ENCODE measurements at places on chromosomes 3 and 15.
A peak's percentile ranks its signal among the peaks of the same experiment; 100 is the strongest.

DNA sequence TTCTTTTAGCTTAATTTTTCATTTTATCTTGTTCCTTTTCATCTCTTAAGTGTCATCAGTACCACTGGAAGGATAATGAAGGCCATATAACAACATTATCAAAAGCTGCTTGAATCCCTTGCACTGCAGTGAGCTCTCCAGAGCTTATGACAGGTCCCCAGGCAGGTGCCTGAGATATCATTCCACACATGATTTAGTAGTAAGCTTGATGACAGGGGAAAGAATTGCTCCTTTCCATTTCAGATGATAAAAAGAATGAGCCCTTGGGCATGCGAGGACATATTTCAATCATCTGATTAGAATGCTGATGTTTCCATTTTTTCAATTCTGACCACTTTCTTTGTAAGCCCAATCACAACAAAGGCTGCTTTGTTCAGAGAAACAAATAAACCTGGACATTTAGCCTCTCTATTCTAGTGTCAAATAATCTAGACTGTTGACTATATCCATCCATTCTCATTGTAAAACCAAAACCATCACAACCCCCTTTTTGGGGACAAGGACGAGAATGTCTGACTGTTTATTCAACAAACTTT, 567.8 kb downstream of the IGSF11 start:
- DNase-seq = no peak

DNA sequence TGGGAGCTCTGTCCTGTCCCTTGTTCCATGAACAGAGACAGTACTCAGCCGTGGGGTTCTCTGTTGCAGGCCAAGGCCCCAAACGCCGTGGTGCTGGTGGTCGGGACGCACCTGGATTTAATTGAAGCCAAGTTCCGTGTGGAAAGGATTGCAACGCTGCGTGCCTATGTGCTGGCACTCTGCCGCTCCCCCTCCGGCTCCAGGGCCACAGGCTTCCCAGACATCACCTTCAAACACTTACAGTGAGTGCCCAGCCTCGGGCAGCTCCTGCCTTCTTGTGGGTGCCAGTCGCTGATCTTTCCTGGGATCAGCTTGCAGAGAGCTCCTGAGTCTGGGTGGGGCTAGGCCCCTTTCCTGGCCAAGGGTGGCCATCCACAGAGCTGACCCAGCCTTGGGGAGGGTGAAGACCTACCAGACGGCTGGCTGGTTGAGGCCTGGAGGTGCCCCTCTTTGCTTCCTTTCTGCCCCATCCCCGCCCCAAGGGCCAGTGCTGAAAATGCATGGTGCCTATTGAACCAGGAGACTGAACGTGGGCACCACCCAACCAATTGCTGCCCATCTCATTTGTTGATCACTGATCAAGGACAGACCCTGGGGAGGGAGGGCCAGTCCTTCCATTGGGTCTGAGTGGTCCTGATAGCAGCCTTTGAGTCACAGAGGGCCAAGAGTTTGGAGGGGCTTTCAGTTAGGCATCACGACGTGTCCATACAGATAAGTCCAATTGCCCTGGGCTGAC, 106.9 kb downstream of the LRRK1 start:
- DNase-seq = no peak

- no peak for DNase-seq
Measured at GRCh38 chr3:171804618-171805389, 5.5 kb downstream of the PLD1 start.

DNA sequence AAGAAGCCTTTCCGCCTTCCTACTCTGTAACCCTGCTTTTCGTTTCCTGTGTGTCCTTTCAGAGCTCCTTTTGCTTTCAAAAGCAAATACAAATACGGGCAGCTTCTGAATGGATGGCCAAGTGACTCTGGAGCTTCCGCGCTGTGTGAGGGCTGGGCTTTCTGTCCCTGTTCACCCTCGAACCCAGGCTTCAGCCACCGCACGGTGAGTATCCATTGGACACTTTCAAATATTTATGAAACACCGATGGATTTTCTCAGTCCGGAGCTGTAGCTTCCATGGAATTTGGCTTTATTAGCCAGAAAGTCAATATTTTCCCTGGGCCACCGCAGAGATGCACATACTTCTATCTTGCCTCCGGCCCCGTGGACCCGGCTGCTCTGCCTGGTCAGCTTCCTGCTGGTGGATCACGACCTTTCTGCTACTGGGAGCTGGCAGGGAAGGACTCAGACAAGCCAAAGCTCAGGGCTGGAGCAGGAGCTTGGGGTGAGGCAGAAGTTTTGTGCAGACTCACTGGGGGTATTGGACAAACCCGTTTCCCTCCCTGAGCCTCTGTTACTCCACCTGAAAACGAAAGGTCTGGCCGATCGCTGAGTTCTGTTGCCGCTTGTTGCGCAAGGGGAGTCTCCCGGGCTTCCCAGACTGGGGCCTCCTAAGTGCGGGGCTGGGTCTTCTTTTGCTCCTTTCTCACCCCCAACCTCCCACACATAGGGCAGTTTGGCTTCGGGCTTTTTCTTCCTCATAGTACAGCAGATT, 63.6 kb downstream of the LINGO1 start:
- peak; percentile 42 for DNase-seq

DNA sequence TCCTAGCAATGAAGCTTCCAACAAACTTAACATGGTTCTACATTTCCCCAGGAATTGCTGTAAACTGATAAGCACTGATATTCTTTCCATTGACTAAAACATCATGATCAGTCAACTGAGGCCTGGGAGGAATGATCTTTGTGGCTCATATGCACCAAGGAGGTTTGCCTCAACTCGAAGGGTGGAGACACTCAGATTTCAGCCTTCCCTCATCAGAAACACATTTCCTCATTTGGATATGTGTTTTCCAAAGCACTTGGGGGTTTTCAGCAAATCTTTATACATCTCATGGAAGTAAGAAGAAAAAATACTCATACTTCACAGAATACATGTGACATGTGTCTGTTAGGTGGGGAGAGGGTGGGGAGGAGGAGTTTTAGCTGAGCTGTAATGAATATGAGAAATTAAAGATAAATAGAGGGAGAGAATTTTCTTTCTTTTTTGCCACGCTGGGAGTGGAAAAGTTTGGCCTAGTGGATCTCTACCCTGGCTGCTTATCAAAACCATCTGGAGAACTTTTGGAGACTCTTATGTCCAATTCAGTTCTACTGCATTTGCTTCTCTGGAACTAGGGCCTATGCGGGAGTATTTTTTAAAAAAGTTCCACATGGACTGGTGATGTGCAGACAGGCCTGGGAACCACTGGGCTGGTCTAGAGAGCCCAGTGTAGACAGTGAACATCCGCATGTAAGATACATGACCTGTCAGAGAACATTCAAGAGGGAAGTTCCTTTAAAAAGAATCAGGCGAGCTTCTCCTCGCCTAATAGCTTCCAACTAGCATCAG, 301.0 kb upstream of the ICE2 start:
- DNase-seq = no peak

DNA sequence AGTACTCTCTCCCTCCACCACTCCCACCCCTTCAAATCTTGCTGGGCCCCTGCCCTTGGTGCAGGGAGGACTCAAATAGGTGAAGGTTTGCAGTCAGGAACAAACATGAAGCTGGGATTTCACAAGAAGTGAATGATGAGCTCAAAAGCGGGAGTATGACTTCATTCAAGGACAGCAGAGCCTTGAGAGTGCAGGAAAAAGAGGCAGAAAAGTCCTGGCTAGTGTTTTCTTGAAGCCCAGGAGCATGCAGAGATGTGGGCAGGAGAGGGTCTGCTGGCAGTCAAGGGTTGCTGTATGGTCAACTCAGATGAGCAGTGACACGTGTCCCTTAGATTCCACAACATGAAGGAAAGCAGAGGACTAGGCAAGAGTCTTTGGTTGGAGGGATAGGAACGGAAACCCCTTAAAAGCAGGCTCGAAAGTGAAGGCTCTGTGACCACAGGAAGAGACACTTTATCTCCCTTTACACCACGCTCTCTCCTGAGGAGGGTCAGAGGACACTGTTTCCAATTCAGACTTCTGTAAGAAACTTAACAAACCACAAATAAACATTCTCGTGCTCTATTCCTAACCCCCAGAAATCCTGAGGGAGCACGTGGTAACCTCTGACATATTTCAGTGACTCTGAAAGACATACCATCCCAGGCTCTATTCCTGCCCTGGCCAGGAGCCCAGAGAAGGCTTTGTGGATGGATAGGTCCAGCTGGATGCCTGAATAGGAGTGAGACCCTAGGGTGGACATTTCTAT, 168.0 kb upstream of the NDN start:
- no peak for DNase-seq

- no peak for DNase-seq
Measured at GRCh38 chr15:83714939-83715628, 61.2 kb downstream of the ADAMTSL3 start.

DNA sequence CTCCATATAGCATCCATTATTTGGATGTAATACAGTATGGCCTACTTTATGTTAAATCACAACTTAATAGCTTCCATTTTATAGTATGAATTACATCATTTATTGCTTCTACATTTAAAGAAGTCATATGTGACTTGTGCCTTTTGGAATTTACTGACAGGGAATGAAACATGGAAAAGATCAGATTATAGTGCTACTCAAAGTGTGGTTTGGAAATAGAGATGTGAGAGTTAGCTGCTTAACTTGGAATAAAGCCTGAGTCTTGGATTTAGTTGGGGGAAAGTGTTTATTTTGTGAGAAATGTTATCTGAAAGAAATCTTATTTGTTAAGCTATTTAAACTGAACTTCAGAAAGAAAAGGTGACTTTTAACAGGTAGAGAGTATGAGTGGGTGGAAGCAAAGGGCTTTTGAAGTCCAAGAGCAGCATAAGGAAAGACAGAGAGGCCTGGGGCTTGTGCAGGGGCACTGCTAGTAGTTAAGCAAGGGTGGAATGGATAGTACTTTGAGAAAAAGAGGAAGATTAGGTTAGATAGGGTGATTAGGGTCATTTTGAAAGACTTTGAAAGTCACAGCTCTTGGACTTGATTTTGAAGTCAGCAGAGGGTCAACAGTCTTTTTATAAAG, 60.5 kb downstream of the SLMAP start:
- no peak for DNase-seq

DNA sequence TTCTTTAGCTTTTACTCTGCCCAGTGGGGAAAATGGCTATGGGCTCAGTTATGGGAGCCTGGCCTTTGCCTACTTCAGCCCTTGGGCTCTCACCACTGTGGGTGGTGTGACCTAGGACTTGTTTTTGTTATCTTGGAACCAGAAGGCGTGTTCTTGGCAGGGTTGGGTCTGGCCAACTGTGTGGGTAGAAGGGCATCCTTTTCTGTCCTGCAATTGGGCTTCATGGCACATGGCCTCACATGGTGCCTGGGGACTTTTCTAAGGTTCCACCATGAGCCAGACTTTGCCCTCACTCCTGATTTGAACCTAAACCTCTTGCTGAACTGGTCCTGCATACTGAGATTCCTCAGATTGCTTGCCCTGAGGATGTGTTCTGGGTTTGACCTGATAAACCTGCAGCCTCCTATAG, 1.7 kb downstream of the GLYCTK start:
- DNase-seq = no peak

GRCh38 chr3:73024836-73025235, 28.2 kb downstream of the PPP4R2 start:
- DNase-seq = no peak

- DNase-seq = no peak
Measured at GRCh38 chr3:128168836-128169235, 15.6 kb downstream of the EEFSEC start.

DNA sequence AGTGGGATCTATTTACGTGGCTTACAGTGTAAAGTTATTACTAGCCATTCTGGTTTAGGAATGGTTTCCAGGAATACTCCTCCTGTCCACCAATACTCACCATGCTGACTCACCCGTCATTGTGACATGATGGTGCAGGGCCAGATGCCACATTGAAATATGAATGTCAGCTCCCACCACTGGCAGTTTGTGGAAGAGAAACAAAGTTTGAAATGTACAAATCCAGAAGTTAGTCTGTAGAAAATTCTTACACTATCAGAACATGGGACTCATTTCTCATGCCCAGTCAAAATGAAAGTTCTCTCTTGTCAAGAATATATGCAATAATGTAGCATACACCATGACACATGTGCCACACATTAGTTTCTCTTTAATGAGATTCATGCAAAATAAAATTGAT, 14.4 kb upstream of the TSPAN3 start:
- no peak for DNase-seq

DNA sequence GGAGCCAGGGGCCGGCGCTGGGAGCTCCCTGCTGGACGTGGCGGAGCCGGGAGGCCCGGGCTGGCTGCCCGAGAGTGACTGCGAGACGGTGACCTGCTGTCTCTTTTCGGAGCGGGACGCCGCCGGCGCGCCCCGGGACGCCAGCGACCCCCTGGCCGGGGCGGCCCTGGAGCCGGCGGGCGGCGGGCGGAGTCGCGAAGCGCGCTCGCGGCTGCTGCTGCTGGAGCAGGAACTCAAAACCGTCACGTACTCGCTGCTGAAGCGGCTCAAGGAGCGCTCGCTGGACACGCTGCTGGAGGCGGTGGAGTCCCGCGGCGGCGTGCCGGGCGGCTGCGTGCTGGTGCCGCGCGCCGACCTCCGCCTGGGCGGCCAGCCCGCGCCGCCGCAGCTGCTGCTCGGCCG, 1.5 kb downstream of the SMAD6 start:
- no peak for DNase-seq

Measured in HEK293T (cell line).